ENCODE measurements at places on chromosomes 7 and 10.

DNA sequence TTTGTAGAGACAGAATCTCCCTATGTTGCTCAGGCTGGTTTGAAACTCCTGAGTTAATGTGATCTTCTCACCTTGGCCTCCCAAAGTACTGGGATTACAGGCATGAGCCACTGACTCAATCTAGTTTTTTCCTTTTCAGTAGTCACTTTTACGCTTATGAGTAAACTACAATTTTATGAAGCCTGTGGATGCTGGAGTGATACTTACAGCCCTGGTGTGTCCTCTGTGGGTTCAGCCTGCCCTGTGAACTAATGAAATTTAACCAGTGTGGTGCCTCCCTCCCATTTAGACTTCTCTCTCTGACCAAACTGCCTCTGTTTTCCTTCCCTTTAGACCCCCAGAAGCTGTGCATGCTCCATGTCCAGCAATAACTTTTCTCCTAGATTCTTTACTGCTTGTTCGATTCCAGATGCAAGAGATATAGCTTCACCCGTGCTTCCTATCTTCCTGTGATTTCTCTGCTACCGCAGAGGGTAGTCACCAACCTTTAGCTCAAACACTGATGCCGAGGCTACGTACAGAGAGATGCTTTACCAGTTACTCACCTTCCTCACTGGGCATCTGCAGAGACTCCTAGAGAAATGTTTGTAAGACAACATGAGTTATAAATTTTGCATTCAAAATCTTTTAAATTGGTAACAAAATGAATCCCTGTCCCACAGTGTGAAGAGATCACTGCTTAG lies 90.8 kb downstream of the KIAA1217 start:
- DNase-seq: no peak

DNA sequence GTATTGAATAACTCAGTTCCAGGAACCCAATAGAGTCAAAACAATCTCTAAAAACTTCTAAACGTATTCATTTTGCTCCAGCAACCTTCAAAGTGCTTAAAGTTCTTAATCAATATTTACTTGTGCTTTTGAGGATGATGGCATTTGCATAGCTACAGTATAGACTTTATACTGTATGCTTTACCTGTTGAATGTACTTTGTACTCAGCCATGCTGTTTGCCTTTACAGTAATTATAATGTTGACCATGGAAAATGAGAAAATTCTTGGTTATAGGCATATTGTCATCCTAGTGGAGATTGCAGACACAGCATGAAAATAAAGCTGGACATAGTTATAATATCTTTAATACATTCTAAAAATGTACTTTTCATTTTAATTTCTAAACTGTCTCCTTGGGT lies 762.7 kb upstream of the PHF14 start:
- DNase-seq: no peak

GRCh38 chr10:116850058-116850611 lies 836 bp downstream of the ENO4 start:
- DNase-seq: no peak

DNA sequence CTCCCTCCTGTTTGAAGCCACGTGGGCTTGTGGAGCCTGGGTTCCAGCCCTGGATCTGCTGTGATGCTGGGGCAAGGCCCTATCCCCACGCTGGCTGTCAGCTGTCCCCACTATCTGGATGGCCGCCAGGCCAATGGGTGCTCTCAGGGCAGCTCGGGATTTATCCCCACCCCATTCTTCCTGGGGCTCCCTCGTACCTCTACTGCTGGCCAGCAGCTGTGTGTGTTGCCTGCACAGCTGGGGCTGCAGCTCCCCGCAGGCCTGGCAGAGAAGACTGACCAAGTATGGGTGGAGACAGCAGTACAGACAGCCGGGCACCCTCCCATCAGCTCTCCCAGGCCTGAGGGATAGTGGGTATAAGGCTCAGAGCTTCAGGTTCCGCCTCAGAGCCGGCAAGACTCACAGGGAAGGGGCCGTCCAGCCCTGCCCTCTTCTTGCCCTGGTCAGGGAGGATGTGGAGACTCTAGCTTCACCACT lies 13.6 kb downstream of the CLIP2 start:
- DNase-seq: no peak

- DNase-seq: no peak
Observed at GRCh38 chr7:157886266-157886665, 549.5 kb downstream of the DNAJB6 start.

DNA sequence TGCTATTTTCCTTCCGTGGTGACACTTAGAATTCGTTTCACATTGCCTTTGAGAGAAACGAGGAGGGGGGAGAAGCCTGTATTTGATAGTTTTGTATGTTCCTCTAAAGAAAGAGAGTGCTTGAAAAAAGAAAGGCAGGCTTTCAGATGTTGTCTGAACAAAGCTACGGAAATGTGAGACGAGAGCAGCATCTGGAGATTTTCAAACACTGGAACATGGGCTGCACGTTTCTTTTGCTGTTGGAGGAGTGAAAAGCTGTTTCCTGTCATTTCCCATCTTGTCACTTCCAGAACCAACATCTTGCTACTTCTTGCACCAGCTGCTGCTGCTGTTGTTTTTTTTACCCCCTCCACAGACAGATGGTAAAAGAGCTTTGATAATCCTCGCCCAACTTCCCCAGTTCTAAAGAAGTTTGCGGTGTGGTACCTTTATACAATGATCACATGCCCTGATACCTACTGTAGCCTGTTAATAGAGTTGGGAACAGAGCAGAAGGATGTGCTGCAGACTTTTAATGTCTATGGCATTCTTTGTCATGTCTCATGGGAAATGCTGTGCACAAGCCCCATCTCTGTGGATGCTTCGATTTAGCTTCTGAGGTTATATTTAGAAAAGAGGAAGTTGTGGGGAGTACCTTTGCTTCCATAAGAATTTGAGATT lies 408.1 kb downstream of the AUTS2 start:
- no peak for DNase-seq

DNA sequence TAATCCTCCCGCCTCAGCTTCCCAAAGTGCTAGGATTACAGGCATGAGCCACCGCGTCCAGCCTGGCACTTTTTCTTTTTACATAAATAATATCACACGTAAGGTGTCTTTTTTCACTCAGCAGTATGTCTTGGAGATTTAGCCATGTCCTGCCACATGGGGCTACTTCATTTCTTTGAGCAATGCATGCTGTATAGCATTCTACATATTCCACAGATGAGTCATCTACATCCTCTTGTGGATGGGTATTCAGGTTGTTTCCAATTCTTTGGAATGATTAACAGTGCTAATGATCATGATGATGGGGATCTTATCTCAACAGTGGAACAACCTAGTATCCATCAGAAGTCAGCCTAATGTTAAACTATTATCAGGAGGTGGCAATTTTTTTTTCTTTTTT lies 50.8 kb downstream of the ZNF503 start:
- DNase-seq: no peak

- no peak for DNase-seq
Observed at GRCh38 chr7:87498893-87499292, 23.4 kb upstream of the ABCB4 start.

DNA sequence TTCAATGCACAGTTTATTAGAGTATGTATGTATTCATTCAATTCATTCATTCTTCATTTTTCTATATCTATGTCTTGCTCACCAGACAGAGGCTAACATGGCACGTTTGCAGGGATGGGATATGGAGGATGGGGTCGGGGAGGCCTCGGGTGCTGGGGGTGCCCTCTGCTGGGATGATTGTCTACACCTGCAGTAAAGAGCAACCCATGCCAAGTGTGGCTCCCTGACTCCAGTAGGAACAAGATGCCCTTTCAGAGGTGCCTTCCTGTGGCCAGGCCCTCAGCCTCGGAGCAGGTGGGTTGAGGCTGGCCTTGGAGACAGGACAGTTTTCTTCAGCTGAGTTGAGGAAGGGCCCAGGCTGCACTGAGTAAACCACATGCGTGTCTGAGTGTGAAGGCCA lies 157.2 kb downstream of the SH2D4B start:
- DNase-seq: no peak

GRCh38 chr10:93711891-93712290 lies 9.5 kb upstream of the FRA10AC1 start:
- DNase-seq: no peak

GRCh38 chr10:70753841-70754621 lies 31.1 kb downstream of the TBATA start:
- no peak for DNase-seq

GRCh38 chr7:12210179-12211053 lies 678 bp upstream of the TMEM106B start:
- DNase-seq: no peak

GRCh38 chr10:78542141-78542489 lies 508.5 kb downstream of the RPS24 start:
- DNase-seq: no peak

DNA sequence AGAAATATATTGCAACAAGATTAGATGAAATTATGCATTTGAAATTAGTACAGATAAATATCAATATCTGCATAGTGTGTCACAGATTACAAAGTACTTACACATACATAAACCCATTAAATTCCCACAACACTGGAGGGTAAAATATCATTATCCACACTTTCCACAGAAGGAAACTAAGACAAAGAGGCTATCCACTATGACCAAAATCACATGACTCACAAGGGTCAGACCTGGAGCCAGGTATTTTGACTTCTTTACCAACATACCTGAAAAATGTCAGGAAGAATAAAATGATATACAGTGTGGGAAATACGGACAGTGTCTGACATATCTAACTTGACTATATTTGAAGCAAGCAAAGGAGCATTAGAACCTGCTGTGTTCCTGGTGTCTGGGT lies 34.1 kb downstream of the HYCC1 start:
- no peak for DNase-seq
